Activated CD4-positive, alpha-beta T cell treated with anti-CD3 and anti-CD28 coated beads for 36 hours (primary cell): ENCODE measurements at places on chromosomes 3 and 15. TPM values are rescaled to one million over a fixed set of nuclear protein-coding genes. Genes with fewer than 3 reads are reported as not detected.

The FAM107A gene
- total RNA-seq: not detected

The PLAAT1 gene
- total RNA-seq: 0.30 TPM

The FAM3D gene
- total RNA-seq: not detected

The SLCO3A1 gene
- 5.6 TPM for total RNA-seq

The CPEB1 gene
- total RNA-seq: 0.16 TPM

The CCDC71 gene
- total RNA-seq: 22.2 TPM

The GBE1 gene
- total RNA-seq: 40.1 TPM

The CIDEC gene
- total RNA-seq: not detected

The ELL3 gene
- total RNA-seq: 3.6 TPM

GRCh38 chr3:3081381-3082233 lies 28.6 kb downstream of the IL5RA start:
- no peak for DNase-seq
- H3K27me3 ChIP-seq: no peaks in the 10 kb centered on the region
- no peak overlapping the region for H3K27ac ChIP-seq
- H3K4me1 ChIP-seq: no peaks in the 10 kb centered on the region

DNA sequence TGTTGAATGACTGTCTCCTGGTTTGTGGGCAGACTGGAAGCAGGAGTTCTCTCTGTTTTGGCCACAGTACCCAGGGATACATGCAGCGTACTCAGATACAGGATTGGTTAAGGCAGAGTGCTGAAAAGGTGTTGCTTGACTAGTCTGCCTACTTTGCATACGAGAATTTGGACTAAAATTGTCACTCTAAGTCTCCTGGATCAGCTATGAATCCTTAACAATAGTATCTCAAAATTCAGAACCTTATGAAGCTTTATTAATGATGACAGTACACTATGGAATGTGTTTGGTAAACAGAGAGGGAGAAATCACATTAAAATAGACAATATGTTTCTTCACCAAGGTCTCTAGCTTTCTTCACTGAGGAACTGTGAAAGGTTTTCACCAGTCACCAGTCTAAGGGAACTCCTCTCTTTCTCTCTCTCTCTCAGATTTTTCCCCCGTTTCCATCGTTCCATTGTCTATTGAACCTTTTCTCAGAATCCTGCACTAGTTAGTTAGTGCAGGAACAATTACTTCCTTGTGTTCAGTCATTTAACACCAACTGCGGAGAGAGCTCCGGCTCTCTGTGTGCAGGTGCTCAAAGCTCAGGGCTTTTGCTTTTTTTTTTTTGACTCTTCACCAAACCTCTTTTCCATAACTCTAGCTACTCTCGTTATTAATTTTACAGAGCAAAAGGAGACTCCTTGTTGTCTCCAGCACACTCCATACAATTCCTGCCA lies 85.9 kb upstream of the FNDC3B start:
- H3K4me3 ChIP-seq: no peak overlapping the region
- H3K36me3 ChIP-seq: no peaks in the 10 kb centered on the region
- H3K27me3 ChIP-seq: peaks cover 4% of the 10 kb centered on the region

DNA sequence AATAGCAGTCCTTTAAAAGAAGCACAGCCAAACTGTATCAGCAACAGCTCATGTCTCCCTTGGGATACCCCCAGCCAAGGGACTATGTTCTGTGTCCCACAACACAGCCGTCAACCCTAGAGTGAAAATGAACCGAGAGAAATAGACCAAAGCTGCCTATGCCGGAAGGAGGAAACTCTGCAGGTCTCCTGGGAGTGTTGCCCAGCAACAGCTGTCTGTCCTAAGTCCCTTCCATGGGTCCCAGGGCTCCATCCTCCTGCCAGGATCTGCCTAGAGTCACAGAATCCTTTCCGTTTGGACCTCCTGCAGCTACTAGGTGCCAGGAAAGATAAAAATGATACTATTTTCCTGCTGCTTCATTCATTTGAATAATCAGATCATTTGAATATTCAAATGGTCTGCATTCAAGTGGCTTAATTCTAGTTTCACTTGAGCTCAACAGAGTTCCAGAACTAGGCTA lies 53.1 kb downstream of the TRANK1 start:
- H3K36me3 ChIP-seq: peaks cover 15% of the 10 kb centered on the region
- peaks cover 38% of the 10 kb centered on the region for H3K4me1 ChIP-seq
- no peak for DNase-seq
- H3K27me3 ChIP-seq: no peaks in the 10 kb centered on the region

DNA sequence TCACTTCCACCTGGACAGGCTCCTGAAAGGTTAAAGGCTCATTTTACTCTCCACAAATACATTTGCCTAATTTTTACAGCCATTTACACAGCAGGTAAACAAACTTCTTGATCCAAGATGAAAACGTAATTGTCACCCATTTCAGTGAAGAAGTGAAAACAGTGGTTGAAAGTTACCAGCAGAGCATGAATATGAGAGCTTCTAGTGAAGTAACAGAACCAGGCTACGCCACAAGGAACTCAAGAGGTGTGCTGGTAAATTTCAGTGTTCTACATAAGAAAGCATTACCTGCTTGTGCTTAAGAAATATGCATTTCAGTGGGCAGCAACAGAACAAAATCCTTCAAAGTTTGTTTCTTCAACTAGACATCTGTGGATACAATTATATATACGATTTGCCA lies 113.2 kb downstream of the MECOM start:
- H3K4me3 ChIP-seq: no peak overlapping the region
- no peak for DNase-seq
- no peak overlapping the region for H3K27ac ChIP-seq
- no peaks in the 10 kb centered on the region for H3K36me3 ChIP-seq

GRCh38 chr15:98965597-98965996 lies 42.0 kb downstream of the PGPEP1L start:
- no peak for DNase-seq
- peaks cover 30% of the 10 kb centered on the region for H3K36me3 ChIP-seq
- no peaks in the 10 kb centered on the region for H3K27me3 ChIP-seq
- H3K27ac ChIP-seq: no peak overlapping the region
- no peaks in the 10 kb centered on the region for H3K4me1 ChIP-seq
- H3K4me3 ChIP-seq: no peak overlapping the region

DNA sequence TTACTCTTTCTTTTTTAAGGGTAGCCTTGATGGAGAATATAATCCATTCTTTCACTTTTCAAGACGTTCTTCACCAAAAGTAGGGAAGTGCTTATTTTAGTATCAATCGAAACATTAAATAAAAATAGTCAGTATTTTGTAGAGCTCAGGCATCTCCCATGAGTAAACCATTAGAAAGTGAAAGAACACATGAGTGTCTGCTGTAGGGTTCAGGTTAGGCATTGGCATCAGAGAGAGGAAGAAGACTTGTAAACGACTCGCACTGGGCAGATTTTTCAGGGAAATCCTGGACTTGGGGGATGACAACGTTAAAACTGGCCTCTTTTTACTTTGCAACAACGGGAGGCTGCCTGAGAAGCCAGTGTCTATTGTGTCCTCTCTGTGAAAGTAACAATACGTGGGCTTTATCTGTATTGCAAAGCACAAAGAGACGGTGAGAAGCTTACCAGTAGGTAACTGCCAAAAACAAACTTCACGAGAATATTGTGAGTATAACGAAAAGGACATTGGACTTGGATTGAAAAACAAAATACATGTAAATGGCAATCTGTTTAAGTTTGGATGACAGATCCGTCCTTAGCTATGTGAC lies 451.7 kb downstream of the PYDC2 start:
- no peak overlapping the region for H3K4me3 ChIP-seq
- no peak for DNase-seq
- H3K27me3 ChIP-seq: no peaks in the 10 kb centered on the region

GRCh38 chr3:196948442-196949284 lies 6.3 kb upstream of the NCBP2 start:
- no peaks in the 10 kb centered on the region for H3K27me3 ChIP-seq
- H3K4me3 ChIP-seq: no peak overlapping the region
- DNase-seq: no peak
- H3K36me3 ChIP-seq: peaks cover 8% of the 10 kb centered on the region
- peaks cover 13% of the 10 kb centered on the region for H3K4me1 ChIP-seq

DNA sequence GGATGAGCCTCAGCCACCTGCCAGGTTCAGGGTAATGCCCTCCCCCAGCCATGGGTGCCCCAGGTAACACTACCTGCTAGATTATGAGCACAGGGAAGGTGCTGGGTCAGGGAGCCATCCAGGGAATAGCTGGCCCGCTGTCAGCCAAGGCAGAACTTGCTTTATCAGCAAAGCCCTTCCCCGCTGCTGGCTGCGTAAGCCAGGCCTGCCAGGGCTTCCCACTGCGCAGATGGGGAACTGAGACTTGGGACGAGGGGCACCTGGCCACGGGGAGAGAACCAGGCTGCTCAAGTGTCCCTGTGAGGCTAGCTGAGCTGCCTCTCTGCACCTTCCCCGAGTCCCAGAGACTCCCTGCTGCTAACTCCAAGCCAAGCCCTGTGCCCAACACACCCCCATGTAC lies 45.4 kb downstream of the CACNA2D2 start:
- DNase-seq: no peak
- H3K36me3 ChIP-seq: no peaks in the 10 kb centered on the region
- no peak overlapping the region for H3K27ac ChIP-seq
- H3K4me1 ChIP-seq: no peaks in the 10 kb centered on the region
- no peak overlapping the region for H3K4me3 ChIP-seq
- H3K27me3 ChIP-seq: no peaks in the 10 kb centered on the region

DNA sequence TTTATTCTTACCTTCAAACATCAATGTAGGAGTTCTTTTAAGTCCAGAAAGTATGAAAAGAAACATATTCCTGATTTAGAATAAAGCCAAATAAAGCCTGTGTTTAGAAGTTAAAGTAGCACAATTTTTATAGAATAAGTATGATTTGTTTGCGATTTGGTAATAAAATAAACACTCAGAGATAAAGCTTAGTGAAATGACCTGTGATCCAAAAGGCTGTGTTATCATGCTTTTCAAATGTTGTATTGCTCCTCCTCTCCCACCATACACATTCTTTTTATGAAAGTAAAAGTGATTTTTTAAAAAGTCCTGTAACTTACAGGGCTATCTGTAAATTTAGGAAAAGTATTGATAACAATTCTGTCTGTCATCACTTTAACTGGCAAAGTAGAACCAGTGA lies 138.6 kb upstream of the CGNL1 start:
- H3K4me1 ChIP-seq: no peaks in the 10 kb centered on the region
- H3K36me3 ChIP-seq: peaks cover 30% of the 10 kb centered on the region
- H3K4me3 ChIP-seq: no peak overlapping the region
- H3K27me3 ChIP-seq: no peaks in the 10 kb centered on the region

DNA sequence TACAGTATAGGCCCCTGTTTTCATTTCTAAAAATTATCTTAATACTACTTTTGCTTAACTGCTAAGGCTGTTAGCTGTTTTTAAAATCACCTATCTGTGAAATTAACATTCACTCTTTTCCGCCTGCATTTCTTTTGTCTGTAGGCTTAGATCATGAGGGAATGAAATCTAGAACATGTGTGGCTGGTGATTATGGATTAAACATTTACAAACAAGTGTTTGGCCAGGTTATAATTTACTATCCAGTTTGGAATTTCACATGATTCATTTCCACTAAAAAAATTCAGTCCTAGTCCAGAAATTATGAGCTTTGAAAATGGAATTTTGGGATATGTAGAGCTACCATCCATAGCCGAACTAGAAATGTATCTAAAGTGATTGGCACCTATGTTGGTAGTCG lies 39.1 kb downstream of the GOLM2 start:
- peaks cover 2% of the 10 kb centered on the region for H3K36me3 ChIP-seq
- H3K4me1 ChIP-seq: peaks cover 3% of the 10 kb centered on the region
- no peak overlapping the region for H3K27ac ChIP-seq
- no peak overlapping the region for H3K4me3 ChIP-seq
- no peaks in the 10 kb centered on the region for H3K27me3 ChIP-seq

DNA sequence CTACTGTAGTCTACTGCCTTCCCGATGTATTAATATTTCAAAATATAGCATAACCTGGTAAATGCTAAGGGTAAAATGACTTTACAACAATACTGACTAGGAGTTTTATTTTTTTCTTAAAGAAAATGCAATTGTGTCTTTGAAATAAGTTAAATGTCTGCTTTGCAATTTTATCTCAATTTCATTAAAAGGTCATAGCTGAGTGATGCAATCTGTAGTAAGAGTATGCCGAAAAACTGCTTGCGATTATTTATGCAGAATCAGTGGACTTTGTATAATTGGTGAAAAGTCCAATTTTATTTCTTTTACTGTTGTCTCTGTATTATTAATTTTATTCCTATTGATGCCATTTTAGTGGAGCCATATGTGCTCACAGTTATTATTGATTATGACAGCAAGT lies 1143.6 kb upstream of the EPHA6 start:
- no peak for DNase-seq
- no peaks in the 10 kb centered on the region for H3K4me1 ChIP-seq
- no peaks in the 10 kb centered on the region for H3K27me3 ChIP-seq
- H3K36me3 ChIP-seq: no peaks in the 10 kb centered on the region
- H3K4me3 ChIP-seq: no peak overlapping the region

DNA sequence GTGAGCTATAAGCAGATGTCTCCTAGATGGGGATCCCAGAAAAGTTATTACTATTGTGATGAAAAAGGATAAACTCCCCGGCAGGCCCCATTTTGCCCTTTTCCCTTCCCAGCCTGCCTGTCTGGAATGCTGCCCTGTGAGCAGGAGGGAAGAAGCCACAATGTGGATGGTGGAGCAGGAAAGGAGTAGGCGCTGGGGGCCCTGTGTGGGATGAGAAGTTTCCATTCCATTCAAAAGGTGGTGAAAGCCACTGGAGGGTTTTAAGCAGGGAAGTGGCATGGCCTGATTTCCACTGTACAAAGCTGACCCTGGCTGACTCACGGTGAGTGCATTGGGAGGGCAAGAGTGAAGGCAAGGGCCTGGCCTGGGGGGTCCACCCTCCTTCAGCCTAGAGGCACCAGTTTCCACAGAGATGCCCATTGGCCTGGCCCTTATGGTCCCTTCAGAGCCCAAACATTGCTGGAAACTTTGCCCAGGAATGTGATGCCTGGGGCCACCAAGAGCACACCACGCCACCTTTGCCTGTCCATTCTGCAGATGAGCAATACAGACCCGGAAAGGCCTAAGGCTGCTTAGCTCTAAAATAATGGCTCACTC lies 206.9 kb downstream of the RPLP1 start:
- H3K36me3 ChIP-seq: no peaks in the 10 kb centered on the region
- no peak for DNase-seq
- H3K4me3 ChIP-seq: no peak overlapping the region
- no peaks in the 10 kb centered on the region for H3K4me1 ChIP-seq
- H3K27ac ChIP-seq: no peak overlapping the region
- H3K27me3 ChIP-seq: peaks cover 4% of the 10 kb centered on the region

DNA sequence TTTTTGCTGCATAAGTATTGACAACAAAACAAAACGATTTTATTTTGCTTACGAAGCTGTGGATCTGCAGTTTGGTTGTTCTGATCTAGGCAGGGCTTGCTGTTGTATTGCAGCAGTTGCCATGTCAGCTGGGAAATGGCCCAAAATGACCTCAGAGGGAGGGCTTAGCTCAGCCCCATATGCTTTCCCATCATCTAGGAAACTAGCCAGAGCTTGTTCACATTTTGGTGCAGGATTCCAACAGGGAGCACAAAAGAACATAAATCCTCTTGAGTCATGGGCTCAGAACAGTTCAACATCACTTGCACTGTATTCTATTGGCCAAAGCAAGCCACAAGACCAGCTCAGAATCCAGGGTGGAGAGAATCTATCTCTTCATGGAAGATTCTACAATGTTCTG lies 42.2 kb upstream of the ROBO2 start:
- H3K36me3 ChIP-seq: no peaks in the 10 kb centered on the region
- no peak for DNase-seq
- H3K4me3 ChIP-seq: no peak overlapping the region
- H3K27me3 ChIP-seq: no peaks in the 10 kb centered on the region
- no peak overlapping the region for H3K27ac ChIP-seq
- H3K4me1 ChIP-seq: no peaks in the 10 kb centered on the region
